ENCODE measurements at places on chromosomes 3 and 15.

DNA sequence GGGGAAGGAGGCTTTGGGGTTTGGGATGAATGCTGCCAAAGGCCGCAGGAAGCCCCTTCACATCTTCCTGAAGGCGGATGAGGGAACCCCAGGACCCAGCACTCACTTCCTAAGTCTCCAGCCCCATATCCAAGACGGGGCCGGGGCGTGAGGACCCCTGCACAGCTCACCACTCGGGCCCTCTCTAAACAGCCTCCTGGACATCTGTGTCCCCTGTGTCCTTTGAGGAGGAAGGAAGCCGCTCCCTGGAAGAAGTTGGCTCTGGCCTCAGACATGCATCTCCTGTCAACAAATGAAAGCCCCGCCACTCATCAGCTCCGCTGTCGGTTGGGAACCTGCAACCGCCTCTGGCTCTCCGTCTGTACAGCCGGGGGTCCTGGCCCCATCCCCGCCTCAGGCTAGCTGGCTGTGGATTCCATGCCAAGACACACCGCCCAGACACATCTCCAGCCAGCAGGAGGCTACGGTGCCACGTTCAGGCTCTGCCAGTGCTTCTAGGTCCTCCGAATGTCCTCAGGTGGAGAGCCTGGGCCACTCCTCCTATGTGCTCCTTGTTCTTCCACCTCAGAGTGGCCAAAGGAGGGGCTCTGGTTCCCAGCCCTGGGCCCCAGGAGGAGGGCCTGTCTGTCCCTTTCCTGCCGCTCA, 140.0 kb upstream of the MEF2A start:
- DNase-seq = no peak

GRCh38 chr3:57059411-57059810, 1.1 kb upstream of the SPATA12 start:
- DNase-seq = no peak

- no peak for DNase-seq
Measured at GRCh38 chr3:140442621-140443020, 235.2 kb upstream of the TRIM42 start.

GRCh38 chr15:63724760-63725159, 109.0 kb downstream of the HERC1 start:
- no peak for DNase-seq

GRCh38 chr3:133991637-133992036, 38.1 kb downstream of the SLCO2A1 start:
- no peak for DNase-seq

- DNase-seq = no peak
Measured at GRCh38 chr15:62933386-62933785, 109.2 kb upstream of the TPM1 start.

DNA sequence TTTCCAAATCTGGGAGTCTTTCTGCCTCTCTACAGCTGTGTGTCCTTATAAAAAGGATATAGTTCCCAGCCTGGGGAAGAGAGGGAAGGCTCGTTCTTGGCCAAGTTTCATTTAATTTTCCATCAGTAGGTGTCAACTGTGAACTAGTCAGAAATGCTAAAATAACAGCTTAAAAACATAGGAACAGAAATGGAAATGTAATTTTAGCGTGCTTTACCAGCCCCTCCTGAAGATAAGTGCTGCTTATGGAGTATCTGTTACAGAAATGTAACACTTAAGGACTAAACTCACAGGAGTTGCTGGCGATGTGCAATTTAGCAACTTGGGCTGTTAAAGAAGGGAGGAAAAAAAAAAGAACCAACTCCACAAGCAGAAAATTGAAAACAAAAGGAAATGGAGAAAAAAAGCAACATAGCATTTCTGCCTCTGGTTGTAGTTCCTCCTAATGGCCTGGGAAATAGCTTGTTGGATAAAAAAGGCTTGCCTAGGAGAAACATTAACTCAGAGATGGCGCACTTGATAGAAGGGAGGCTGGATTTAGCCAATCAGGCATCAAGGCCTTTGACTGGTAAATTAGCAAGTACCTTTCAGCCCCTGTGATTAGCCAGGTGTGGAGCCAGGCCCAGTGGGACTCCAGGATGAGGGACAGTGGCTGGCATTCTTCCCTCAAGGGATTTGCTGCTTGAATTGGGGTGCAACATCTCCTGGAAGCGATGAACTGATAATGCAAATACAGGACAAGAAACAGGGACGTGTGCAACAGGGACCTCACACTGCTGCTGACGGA, 84.3 kb downstream of the RPLP1 start:
- no peak for DNase-seq

- no peak for DNase-seq
Measured at GRCh38 chr3:191499307-191500080, 38.5 kb downstream of the PYDC2 start.
